ENCODE measurements at places on chromosomes 12 and 14.

- no peak for DNase-seq
Observed at GRCh38 chr14:67446371-67447032, 34.5 kb upstream of the PLEK2 start.

DNA sequence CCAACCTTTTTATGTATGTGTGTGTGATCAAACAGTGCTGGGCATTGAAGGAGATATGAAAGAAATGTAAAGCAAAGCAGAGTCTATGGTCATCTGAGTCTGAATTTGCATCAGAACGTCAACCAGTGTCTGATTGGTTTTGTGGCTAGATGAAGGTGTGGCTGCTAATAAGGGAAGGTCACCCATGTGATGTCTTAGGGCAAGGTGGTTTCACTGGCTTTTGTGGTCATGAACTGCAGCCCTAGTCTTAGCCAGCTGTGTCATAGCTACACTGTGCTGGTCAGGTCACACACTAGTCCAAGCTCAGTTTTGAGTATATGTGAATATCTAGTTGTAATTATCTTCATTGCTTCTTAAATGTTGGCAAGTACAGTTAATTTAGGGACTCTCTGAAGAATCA, 105.8 kb downstream of the TGFB3 start:
- DNase-seq, result no peak

- no peak for DNase-seq
Observed at GRCh38 chr12:263574-263973, 938 bp upstream of the SLC6A13 start.

DNA sequence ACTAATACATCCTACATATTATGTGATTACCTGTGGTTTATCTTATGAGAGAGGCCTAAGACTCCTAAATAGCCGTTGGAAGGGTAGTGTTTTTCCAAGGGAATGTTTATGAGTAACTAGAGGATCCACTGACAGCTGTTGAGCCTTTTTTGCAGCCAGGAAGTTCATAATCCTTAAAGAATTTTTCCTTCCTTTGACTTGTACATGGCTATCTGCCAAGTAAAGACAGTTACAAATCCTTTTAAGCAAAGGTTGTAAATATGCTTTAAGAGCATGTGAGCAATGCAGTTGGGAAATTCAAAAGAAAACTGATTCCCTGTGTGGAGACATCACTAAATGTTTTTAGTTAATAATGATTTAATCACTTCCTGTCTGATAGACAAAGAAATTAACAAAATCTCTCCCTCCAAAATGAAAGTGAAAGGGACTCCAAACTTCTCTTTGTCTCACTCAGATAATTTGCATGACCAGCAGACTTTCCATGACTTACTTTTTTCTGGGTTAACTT, 333.8 kb downstream of the PDZRN4 start:
- DNase-seq, result no peak

- DNase-seq, result no peak
Observed at GRCh38 chr12:131348646-131349045, 362.2 kb upstream of the SFSWAP start.

- DNase-seq, result no peak
Observed at GRCh38 chr14:32023540-32023939, 53.6 kb upstream of the ARHGAP5 start.

- DNase-seq, result no peak
Observed at GRCh38 chr14:76780360-76780759, 19.1 kb downstream of the VASH1 start.

DNA sequence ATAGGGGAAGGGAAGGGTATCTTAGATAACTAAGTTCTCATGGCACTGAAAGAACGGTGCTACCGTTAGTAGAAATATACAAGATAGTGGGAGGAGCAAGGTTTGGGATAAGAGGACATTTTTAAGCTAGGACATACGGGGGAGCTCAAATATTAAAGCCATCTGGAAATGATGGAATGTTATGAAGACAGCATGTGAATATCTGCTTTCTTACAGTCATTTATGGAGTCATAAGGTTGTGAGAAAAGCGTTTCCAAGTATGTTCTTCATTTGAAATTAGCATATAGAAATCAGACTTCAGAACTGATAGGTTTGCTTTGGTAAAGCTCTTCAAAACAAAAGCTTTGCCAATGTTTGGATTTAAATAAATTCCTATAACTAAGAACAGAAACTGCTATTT, 62.3 kb downstream of the OTOGL start:
- no peak for DNase-seq

DNA sequence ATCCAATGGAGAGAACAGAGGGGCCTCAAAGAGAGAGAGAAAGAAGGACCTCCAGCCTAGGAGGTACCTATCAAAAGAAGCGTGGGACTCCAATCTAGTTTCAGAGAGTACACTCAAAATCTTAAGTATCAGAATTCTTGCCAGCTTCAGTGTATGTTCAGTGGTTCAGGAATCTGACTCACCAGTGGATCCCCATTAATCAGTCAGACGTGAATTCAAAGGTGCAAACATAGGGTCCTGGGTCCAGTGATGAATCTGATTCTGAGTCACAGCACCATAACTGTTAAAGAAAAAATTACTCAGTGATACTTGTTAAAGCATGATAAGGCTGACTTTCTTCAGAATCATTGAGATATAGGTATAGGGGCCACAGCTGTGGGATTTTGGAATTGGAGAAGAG, 33.2 kb downstream of the ETNK1 start:
- no peak for DNase-seq

- DNase-seq, result peak; percentile 80
Observed at GRCh38 chr12:108616941-108617858, 16.5 kb downstream of the SELPLG start.

DNA sequence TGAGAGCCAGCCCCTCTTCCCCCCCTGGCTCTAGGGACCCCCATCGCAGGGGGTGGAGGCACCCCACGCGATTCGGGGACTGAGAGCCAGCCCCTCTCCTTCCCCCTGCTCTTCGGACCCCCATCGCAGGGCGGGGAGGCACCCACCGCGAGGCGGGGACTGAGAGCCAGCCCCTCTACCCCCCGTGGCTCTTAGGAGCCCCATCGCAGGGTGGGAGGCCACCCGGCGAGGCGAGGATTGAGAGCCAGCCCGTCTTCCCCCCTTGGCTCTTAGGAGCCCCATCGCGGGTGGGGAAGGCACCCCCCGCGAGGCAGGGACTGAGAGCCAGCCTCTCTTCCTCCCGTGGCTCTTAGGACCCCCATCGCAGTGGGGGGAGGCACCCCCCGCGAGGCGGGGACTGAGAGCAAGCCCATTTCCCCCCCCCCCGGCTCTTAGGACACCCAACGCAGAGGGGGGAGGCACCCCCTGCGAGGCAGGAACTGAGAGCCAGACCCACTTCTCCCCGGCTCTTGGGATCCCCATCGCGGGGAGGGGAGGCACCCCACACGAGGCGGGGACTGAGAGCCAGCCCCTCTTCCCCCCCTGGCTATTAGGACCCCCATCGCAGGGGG, 45.6 kb downstream of the DDX11 start:
- DNase-seq, result no peak

DNA sequence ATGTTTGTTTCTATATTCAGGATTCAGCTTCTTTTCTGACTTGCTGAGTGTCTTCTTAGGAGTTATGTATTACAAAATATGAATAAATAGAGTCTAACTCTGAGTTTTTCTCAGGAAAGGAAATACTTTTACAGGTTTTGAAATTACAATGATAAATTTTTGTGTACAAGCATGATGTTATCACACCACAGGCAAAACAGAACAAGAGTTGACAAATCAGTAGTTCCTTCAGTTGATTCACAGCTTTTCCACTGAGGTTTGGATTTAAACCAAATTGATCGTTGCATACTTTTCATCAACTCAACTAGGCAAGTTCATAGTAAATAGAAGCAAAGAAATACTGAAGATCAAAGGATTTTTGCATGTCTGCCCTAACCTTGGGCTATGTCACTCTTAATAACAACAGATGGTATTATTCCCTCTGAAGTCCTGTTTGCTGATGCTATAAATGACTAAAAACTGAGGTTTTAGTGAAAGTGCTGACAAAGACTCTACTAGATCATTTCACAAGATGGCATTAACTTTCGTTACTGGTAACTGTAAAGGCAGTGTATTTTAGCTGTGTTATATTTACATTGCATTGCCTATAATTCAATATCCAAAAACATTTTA, 520.2 kb downstream of the FLRT2 start:
- DNase-seq, result no peak

DNA sequence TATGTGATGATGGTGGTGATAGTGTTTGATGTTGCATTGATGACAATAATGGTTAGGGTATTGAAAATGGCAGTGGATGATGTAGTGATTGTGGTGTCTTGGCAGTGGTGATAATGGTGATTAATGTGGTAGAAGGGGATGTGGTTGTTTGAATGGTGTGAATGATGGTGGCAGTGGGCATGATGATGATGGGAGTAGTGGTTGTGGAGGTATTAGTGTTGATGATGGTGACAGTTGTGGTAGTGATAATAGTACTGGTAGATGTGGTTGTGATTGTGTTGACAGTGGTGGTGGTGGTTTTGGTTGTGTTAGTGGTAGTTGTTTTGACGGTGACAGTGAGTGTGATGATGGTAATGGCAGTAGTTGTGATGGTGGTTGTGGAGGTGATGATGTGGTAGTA, 1049.0 kb downstream of the VRK1 start:
- no peak for DNase-seq

- peak; percentile 3 for DNase-seq
Observed at GRCh38 chr14:93207468-93208308, 632 bp downstream of the UBR7 start.

- no peak for DNase-seq
Observed at GRCh38 chr12:114238808-114239207, 167.1 kb downstream of the TBX5 start.

- no peak for DNase-seq
Observed at GRCh38 chr12:45389426-45389825, 173.5 kb downstream of the ANO6 start.

DNA sequence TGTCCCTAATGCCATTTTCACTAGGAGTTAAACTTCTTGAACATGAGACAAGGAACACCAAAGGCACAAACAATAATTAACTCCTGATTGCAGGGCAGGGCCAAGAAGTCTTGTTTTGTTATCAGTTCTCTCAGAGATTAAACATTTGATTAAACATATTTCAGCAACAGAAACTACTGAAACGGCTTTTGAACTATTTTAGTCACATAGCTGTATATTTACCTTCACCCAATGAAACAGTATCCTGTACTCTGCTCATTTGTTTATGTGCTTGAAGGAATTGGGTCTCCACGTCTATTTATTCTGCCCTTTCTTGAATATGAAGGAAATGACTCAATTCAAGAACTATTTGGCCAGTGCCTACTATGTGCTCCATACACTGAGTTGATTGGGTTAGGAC, 51.3 kb upstream of the PTCSC3 start:
- DNase-seq, result no peak

DNA sequence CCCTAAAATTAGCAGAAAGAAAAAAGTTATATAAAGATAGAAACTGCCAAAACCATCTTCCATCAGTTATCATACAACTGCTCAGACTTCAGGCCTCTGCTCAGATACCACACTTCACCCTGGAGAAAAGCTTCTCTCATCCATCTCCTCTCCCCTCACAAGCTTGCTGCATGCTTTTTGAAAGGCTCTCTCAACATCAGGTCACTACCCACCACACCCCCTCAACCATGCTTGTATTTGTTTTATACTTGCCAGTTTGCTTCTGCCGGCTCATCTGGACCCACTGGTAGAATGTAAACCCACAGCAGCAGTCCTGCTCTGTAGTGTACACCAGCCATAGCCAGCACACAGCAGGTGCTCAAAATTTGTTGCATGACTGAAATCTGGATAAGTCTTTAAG, 8.8 kb downstream of the PPP1CC start:
- DNase-seq, result no peak

DNA sequence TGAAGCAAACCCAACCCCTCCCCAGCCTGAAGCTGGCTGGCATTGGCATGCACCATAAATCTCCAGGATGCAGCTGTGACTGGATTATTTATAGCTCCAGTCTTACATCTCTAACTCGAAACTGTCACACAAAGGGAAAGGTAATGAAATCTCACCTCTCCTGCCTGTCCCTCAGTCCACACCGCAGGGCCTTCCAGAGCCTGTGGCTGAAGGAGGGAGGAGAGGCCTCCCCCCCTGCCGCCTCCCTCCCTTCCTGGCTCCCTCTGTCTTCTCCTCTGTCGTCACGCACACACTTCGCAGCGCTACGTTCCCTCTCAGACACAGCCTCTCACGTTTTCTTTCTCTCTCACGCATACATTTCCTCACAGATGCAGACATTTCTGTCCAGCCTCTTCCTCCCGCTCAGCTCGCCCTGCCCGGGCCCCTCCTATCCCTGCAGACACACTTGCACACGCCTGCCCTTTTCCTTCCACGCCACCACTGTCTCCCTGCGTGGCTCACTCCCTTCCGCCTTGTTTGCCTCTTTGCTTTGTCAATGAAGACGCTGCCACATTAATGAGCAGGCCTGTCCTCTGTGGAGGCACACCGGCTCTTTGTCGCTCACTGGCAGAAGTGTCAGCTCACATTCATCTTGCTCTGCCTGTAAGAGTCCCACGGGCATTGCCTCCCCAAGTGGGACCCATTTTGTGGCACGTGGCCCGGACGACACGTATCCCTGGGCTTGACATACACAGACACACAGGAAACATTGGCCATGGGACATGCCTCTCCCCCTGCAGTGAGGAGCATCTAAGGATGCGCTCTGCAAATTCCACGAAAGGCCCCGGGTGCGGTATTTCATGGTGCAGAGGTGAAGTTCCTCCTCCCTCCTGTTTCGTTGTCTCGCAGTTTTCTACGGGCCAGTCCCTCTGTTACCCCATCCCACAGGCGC, 27.9 kb downstream of the IRF2BPL start:
- no peak for DNase-seq

DNA sequence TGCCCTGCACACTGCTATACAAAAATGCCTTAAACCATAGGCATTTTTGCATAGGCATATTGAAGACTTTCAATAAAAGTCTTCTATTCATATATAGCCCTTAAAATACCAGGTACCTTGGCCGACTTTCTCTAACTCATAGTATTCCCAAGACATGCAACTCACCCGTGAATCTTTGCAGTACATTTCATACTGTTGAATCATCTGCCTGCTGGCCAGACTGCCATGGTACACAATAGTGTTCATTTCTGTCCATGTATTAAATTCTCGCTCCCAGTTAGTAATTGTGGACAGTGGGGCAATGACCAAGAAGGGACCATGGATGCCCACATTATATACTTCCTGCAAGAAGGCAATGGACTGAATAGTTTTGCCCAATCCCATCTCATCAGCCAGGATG, 24.3 kb upstream of the SUPT16H start:
- no peak for DNase-seq

DNA sequence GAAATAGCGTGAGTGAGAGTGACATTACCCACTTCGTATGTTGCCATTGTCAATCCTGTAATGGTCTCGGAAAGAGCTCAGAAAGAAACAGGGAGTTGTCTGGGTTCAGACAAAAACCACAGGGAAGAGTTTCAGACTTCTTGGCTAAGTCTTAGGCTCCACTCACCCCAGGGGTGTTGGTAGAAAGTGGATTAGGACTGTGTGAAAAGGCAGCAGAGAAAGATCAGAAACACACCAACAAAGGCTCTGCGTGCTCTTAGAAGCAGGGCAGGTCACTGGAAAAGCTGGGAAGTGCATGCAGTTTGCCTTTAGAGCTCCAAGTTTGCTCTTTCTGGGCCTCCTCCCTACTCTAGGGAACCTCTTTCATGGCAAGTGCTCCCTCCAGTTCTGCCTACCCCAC, 106.1 kb upstream of the PLXNC1 start:
- no peak for DNase-seq
